ENCODE measurements at places on chromosomes 16 and 17.
A peak's percentile ranks its signal among the peaks of the same experiment; 100 is the strongest.

DNA sequence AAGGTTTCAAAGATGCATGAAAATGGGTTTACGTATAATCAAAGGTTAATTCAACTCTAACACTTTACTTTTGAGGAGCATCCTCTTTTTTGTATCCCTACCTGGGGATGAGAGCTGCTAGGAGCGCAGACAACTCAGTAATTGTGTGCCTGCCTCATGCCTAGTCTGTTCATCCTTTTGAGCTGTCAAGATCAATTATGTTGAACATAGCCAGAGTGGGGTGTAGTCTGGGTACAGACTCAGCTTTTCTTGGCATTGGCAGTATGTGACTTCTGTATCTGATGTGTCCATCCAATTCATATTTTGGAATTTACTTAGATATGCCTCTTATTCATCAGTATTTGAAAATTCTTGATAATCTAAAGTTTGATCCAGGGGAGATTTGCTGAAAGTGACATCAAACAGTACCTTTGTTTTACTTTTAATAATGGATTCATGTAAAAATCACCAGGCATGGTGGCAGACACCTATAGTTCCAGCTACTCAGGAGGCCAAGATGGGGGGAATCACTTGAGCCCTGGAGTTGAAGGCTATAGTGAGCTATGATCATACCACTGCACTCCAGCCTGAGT lies 24.1 kb downstream of the PRKCA start:
- DNase-seq = no peak

- no peak for DNase-seq
Measured at GRCh38 chr17:1171953-1172352, 7.8 kb downstream of the ABR start.

GRCh38 chr17:58153046-58153445 lies 4.9 kb downstream of the OR4D1 start:
- peak; percentile 66 for DNase-seq

DNA sequence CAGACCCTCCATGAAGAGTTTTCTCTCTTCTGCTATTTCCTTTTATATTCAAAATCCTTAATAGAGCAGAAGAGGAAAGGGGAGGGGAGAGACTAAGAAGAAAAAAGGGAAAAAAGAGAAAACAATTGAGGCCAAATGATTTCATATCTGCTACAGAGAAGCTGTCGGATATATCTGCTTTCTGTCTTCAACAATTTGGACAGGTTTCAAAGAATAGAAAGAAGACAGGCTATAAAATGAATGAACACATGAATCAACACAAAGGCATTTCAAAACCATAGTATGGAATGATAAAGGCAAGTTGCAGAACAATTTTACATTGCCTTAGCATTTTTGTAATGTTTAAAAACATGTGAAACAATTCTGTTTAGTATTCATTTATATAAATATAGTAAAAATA lies 4.7 kb upstream of the CMTR2 start:
- no peak for DNase-seq

- no peak for DNase-seq
Measured at GRCh38 chr17:57295526-57296023, 39.3 kb downstream of the MSI2 start.

GRCh38 chr16:84362471-84362941 lies 5.8 kb upstream of the ATP2C2 start:
- no peak for DNase-seq

DNA sequence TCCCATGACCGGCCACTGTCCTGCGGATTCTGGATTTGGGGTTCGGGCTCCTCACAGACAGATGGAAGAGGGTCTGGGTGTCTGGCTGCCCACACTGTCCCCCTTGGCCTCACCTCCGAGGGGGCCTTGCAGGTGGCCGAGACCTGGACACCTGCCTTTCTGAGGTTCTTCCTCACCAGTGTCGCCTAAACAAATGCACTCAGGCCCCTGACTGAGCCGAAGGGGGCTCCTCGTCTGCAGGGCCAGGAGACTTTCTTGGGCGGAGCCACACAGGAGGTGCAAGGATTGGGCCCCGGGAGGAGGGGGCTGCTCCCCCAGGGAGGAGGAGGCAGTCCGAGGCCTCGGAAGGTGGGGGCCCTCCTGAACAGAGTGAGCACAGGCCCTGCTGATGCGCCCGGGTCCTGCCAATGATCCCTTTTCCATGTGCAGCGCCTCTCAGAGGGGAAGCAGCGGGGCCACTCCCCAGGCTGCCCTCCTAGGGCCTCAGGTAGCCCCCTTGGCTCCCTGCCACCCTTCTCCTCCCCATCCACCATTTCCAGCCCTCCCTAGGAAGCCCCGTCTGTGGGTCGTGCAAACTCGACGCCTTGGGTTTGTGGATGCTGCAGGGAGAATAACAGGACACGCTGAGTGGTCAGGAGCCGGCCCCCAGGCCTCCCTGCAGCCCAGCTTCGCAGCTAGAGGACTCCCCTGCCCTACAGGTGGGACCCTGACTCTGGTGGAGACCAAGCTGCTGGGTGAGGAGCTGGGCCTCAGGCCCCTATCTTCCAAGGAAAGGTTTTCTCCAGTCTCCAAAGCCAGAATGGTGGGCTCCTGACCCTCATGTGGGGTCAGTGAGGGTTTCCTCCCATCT lies 63.4 kb upstream of the ZNF469 start:
- DNase-seq = no peak

- no peak for DNase-seq
Measured at GRCh38 chr16:87764600-87765472, 950 bp downstream of the KLHDC4 start.

- DNase-seq = no peak
Measured at GRCh38 chr16:17252701-17253100, 218.1 kb downstream of the XYLT1 start.

- no peak for DNase-seq
Measured at GRCh38 chr16:23081675-23082119, 67.6 kb downstream of the USP31 start.

- no peak for DNase-seq
Measured at GRCh38 chr16:1212616-1213194, 12.4 kb downstream of the TPSG1 start.

GRCh38 chr16:88999457-89000206 lies 22.6 kb upstream of the CBFA2T3 start:
- no peak for DNase-seq
